NCI-H1105 (cell line): ENCODE measurements at places on chromosomes 3 and 15.
A peak's percentile ranks its signal among the peaks of the same experiment; 100 is the strongest.

DNA sequence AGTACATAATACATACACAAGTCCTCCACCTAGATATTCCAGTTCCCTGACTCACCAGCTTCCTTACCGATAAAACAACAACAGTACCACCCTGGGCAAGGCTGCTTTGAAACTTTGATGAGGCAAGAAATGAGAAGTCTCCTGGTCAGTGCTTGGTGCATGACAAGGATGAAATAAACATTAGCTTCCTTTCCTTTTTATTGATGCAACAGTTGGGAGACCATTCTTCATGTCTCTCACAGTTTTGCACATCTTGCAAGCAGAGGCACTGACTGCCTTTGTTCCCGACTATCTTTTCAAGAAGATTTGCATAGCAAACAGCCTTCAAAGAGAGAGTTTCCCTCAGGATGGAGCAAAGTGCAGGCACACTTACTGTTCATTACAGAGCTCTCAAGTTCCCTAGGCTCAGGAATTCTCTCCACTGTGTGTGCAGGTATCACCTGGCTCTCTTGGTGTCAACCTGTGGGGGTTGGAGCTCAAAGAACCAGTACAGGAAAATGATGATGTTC is 65.2 kb downstream of the MYLK start:
- DNase-seq = no peak

DNA sequence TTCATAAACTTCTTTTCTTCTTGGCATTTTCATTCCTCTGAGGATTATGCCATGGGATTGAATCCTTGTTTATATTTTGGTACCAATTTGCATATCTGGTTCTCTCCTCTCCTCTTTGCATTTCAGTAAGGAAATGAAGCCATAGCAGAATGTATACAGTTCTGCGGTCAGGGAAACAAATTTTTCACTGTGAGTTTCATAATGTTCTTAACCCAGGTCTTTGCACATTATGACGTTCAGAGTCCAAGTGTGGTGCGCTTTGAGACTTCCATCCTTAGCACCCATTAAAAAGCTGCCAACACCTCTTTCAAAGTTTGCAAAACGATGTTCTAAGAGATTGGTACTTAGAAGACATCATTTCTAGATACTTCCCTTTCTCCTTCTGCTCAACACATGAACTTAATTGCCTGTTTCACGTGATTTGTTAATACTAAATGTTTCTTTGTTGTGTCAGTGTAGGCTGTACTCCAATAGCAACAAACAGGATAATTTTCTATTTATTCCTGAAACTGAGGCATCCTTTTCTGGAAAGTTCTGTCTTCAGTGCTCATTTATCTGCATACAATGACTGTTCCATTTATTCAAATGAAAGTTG is 953.1 kb upstream of the NR2F2 start:
- no peak for DNase-seq

DNA sequence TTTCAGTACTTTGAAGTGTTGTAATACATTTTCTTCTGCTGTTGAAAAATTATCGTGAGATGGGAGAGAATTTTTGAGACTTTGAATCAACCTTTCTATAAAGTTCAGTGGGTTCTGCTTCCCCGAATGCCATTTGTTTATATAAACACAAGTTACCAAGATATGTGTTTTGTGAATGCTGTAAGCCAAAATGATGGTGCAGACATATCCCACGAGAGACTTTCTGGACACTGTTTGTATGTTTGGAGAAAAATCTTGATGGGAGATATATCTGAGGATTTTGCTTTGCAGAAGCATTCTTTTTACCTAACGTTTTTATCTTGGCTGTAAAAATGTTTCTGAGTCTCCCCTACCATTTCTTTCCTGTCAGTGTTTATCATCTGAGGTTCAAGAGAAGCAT is 526.6 kb upstream of the ZNF717 start:
- no peak for DNase-seq

- DNase-seq = no peak
These were observed 419.4 kb upstream of the ONECUT1 start for GRCh38 chr15:53209396-53210042.

GRCh38 chr3:177229791-177230190 is 32.5 kb upstream of the TBL1XR1 start:
- DNase-seq = no peak

GRCh38 chr3:78645628-78646310 is 1122.0 kb downstream of the ROBO1 start:
- peak; percentile 45 for DNase-seq

DNA sequence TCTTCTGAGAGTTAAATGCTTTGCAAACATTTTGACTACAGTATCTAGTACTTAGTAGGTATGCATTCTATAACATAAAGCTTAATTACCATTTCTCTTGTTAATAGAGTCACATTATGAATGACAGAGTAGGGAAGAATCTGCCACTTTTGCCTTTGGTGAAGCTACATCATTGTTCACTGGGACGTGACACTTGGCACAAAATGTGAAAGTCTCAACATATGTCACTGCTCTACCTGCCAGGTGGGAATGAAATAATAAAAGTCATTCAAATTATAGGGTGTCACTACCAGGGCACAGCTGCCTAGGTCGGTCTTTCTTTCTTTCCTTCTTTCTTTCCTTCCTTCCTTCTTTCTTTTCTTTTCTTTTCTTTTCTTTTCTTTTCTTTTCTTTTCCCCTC is 17.6 kb downstream of the GPR87 start:
- DNase-seq = peak; percentile 13

GRCh38 chr3:71724584-71725270 is 475 bp downstream of the EIF4E3 start:
- DNase-seq = no peak

- DNase-seq = no peak
These were observed 73.5 kb upstream of the CSPG5 start for GRCh38 chr3:47652142-47652541.

DNA sequence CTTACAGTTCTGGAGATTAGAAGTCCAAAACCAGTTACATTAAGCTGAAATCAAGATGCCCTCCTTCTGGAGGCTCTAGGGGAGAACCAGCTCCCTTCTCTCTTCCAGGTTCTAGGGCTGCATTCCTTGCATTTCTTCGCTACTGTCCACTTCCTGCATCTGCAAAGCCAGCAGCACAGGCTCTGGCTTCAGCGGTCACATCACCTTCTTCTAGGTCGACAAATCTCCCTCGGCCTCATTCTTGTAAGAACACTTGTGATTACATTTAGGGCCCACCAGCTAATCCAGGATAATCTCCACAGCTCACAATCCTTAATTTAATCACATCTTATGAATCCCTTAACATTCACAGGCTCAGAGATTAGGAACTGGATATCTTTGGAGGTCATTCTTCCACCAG is 73.8 kb downstream of the MINAR1 start:
- DNase-seq = no peak

GRCh38 chr3:31918179-31919150 is 62.6 kb downstream of the OSBPL10 start:
- DNase-seq = no peak

DNA sequence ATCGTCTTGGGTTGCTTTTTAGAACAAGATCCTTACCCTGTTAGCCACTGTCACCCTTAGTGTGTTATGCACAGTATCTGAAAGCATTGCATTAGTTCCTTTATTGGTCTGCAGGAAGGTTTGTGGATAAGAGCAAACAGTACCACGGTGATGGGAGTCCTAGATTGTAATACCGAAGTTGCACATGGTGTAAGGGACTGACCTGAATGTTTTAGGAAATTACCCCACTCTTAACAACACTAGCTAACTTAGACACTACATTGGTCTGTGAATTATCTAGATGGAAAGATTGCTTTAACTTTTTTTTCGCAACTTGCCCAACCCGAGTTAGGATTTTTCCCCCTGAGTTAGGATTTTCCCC is 1.3 kb downstream of the STT3B start:
- DNase-seq = no peak

DNA sequence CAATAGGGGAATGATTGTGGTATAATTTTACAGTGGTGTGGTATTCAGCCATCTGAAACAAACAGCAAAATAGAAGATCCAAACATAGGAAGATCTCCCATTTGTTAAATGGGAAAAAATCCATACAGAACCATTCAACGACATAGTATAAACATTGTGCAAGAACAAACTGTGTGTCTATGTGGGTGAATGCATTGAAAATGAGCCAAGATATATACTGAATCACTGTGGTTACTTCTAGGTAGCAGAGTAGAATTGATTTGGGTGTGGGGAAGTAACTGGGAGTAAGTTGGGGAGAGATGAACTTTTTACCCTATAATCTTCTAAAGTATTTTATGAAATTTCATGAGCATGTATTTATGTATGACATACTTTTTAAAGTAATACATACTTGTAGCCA is 123.1 kb upstream of the UMPS start:
- DNase-seq = no peak

DNA sequence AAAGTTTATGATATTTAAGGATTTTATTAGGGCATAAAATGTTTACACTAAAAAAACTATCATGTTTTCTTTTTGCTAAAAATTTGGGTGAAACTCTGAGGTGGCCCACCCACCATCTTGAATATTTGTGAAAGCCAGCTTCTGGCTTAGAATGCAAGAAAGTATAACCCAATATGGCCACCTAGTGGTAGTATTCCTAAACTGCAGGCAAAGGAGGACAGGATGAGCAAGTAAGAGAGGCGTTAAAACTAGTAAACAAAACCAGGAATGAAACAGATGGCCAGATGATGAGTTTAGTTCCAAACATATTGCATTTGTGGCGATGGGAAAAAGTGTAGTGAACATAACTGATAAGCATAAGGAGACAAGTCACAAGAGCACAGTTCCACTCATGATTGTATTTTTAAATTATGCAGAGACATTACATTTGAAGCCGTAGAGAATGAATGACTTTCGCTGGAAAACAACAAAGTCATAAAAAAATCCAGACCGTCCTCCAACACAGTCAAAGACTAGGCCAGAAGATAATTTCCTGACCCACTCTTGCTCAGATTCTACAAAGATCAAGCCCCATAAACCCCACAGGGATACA is 103.3 kb upstream of the PRTG start:
- DNase-seq = peak; percentile 32

DNA sequence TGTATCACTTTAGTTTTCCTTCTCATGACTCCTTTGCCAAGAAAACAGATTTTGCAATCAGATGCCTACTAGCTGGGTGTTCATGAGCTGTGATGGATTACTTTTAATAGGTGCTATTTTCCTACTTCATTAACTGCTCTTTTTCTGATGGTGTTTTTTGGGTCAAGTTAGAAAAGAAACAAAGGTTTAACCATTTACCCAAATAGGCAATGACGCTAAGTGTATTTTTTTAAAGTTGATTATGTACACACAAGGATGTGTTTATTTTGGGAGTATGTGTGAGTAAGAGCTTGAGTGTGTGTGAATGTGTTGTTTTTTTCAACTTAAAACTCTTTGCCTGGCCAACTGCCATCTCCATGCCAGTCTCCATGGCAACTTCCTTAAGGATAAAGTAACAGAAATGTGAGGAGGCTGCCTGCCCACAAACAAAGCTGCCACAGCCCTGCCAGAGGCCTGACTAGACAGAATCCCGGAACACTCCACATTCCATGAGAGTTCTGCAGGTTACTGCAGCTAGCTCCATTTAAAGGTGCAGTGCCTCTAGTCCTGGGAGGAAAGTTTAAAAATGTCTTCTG is 215.6 kb upstream of the RBMS3 start:
- peak; percentile 51 for DNase-seq

- no peak for DNase-seq
These were observed 53.4 kb downstream of the GTF2E1 start for GRCh38 chr3:120795959-120796358.

DNA sequence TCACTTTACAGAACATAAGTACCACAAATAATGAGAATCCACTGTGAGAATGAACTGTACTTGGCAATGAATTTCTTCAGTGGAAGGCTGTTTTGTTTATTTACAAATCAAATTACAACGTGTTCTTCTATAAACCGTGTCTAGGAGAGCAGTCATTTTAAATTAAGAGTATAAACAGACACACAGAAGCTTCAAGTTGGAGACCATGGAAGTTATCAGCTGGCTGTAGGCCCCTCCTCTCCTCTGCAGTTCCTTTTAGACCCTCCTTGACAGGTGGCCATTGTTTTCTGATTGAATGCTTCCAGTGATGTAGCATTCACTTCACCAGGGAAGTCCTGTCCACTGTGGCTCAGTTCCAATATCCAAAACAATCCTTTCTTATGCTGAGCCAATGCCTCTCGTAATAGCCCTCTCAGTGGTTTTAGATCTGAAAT is 7.3 kb upstream of the MAPK6 start:
- DNase-seq = peak; percentile 42

DNA sequence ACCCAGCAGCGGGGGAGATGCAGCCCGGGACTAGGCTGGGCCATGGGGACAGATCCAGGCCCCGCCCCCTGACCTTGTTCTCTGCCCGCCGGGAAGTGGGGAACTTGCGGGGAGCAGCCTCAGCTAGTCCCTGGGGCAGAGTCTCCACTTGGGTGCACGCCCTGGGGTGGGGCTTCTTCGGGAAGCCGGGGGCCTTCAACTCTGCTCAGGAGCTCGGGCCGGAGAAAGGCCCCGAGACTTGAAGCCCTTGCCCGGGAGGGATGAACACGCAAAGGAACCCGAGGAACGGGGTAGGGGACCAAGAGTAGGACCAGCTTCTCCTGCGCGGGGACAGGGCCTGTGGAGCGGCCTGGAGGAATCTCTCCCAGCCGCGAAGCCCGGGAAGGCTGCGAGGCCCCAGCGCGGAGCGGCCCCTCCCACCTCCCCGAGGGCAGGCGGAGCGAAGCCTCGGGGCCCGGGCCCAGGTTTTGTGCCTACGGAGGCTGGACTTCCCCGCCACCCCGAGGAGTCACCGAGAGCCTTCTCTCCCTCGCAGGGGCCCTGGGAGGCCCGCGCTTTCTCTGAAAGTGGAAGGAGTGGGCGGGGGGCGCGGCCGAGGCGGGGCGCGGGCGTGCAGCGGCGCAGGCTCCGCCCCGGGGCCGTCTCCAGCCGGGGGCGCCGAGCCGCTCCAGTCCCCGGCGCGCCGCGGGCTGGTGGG is at the start of gene ITPKA:
Gene ITPKA (plus strand): TSS at position 670 of the 697 bp plus-strand sequence. CDS start 54 bp downstream, outside the sequence.
- peak; percentile 71 for DNase-seq

DNA sequence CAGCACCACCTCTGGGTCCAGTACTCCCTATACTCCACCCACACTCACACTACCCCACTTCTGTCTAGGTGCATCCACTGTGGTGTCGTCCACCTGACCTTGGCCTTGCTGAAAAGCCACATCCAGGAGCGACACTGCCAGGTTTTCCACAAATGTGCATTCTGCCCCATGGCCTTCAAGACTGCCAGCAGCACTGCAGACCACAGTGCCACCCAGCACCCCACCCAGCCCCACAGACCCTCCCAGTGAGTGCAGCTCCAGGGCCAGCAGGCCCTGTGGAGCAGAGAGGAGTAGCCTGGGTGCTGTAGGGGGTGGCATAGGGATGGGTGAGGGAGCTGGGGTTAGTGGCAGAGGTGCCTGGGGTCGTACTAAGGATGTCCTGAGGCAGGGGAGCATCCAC is 19.4 kb upstream of the ALPK3 start:
- DNase-seq = no peak

GRCh38 chr3:42682301-42683070 is 2.9 kb upstream of the KLHL40 start:
- DNase-seq = no peak

DNA sequence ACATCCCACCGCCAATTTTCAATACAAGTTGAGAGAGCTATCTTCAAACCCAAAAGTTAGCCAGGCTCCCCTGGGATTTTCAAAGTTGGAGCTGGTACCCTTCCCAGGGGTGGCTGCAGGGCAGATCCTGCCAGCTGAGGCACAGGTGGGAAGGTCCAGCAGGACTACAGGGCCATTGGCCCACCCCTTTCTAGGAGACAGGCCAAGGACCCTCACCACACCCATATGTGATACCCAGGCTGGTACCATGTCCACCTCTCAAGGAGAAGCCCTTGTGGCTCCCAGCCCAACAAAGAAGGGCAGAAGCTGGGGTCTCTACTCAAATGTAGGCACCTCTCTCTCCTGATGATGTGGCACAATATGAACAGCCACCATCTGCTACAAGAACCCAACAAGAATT is 8.0 kb downstream of the POC1A start:
- DNase-seq = no peak

- no peak for DNase-seq
These were observed 61.3 kb upstream of the MME start for GRCh38 chr3:155018621-155019330.
